ENCODE measurements at places on chromosomes 16 and 17.

DNA sequence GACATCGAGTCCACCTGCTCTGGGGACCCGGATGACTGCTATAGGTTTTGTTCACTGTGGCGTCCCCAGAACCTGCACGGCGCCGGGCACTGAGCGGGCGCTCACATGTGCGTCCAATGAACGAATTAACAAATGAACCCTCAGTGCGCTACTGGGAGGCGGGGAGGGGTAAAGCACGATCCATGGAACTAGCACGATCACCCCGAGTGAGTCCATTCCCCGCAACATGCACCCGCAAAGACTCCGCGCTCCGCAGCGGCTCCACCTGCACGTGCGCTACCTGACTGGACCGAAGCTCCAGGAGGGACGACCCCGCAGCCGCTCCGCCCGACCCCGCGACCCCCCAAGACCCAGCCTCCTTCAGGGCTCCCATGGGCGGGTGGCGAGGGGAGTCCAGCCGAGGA lies 491 bp downstream of the TRAP1 start:
- DNase-seq: peak; percentile 51

- no peak for DNase-seq
Measured at GRCh38 chr17:21357281-21357680, 18.9 kb upstream of the KCNJ12 start.

DNA sequence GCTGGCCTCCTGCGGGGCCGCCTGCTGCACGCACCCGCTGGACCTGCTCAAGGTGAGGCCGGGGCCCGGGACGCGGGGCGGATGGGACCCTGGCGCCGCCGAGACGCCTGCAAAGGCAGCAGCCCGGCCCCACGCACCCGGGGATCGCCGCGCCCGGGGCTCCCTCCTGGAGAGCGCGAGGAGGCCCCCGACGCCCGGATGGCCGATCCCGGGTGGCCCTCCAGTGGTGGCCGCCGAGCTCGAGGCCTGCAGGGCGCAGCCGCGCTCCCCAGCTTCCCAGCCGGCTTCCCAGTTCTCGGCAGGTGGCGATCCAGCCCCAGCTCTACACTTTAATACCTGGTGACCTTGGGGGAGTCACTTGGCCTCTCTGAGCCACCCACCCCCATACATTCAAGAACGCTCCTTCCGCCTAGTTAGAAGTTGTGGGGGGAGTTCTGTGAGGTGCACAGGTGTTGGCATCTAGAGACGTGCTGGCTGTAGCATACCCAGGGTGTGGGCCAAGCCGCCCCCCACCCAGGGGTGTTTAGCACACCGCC lies 452 bp downstream of the SLC25A10 start:
- DNase-seq: no peak

- DNase-seq: no peak
Measured at GRCh38 chr16:55471448-55472097, 7.4 kb upstream of the MMP2 start.

GRCh38 chr17:61806081-61806828 lies 57.1 kb downstream of the BRIP1 start:
- DNase-seq: no peak

GRCh38 chr16:3170440-3171180 lies 17.4 kb upstream of the OR1F1 start:
- peak; percentile 36 for DNase-seq

DNA sequence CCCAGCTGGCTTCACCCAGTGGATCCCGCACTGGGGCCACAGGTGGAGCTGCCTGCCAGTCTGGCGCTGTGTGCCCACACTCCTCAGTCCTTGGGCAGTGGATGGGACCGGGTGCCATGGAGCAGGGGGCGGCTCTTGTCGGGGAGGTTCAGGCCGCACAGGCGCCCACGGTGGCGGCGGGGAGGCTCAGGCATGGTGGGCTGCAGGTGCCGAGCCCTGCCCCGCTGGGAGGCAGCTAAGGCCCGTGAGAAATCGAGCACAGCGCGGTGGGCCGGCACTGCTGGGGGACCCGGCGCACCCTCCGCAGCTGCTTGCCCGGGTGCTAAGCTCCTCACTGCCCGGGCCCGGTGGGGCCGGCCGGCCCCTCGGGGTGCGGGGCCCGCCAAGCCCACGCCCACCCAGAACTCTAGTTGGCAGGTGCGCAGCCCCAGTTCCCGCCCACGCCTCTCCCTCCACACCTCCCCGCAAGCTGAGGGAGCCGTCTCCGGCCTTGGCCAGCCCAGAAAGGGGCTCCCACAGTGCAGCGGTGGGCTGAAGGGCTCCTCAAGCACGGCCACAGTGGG lies 26.6 kb downstream of the CCDC42 start:
- DNase-seq: no peak

- no peak for DNase-seq
Measured at GRCh38 chr17:64152428-64153125, 22.6 kb upstream of the ERN1 start.

DNA sequence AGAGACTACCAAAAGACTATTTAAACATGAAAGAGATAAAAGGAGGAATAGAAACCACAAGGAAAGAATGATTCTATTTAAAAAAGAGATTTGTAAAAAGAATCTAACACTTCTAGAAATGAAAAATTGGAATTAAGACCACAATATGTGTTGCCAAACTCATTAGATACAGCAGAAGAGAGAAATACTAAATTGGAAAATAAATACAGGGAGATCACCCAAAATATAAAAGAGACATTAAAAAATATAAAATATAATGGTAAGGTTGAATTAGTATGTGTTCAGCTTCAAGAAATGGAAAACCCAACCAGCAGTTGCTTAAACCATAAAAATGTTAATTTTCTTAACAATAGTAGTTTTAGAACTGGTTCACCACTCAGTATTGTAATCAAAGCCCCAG lies 160.4 kb downstream of the LGALS9B start:
- DNase-seq: no peak

GRCh38 chr17:40490289-40490853 lies 11.1 kb downstream of the TNS4 start:
- no peak for DNase-seq

Data from stimulated activated CD4-positive, alpha-beta T cell treated with anti-CD3 and anti-CD28 coated beads, Interleukin-2, amount 100 ng/mL, for 24 hours (primary cell).